ENCODE measurements at places on chromosomes 5 and 9.

- no peak for DNase-seq
Measured at GRCh38 chr5:138685193-138685745, 68.0 kb upstream of the CTNNA1 start.

DNA sequence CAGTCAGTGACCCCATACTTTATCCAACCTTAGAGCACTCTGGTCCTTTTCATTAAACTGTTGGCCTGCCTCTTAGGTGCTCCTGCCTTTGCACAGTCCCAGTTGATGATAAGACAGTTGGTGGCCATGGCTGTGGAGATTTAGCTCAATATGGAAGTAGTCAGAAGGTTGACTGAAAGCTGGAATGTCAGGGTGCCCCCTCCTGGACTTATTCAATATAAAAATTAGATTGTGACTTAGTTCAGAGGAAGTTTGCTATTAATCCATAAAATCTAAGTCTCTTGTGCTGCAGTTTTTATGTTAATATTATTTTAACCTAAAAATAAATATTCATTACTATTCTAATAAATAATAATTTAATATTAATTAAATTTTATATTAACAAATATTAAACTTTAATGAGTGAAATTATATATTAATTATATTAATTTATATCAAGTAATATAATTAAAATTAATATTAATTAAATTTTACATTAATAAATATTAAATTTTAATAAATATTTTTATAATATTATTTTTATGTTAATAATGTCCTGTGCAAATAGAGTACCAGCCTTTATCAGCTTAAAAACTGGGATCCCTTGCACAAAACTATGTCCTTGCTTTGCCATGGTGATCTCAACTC is 77.7 kb upstream of the ADAMTSL1 start:
- DNase-seq: no peak

DNA sequence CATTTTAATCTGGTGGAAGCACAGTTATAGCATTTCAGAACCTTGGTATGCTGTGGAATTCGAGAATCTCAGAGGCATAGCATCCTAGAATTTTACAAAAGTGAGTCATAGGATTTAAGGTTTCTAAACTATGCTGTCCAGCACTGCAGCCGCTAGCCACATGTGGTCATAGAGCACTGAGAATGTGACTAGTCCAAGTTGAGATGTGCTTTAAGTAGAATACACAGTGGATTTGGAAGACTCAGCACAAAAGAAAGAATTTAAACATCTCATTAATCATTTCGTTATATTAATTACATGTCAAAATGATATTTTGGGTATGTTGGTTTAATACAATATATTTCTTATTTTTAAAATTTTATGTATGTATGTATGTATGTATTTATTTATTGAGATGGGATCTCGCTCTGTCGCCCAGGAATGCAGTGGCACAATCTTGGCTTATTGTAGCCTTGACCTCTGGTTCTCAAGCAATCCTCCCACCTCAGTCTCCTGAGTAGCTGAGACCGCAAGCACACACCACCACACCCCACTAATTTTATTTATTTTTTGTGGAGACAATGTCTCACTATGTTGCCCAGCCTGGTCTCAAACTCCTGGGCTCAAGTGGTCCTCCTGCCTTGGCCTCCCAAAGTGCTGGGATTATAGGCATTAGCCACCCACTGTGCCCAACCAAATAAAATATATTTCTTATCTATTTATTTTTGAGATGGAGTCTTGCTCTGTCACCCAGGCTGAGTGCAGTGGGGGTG is 20.4 kb upstream of the RPS14 start:
- DNase-seq: no peak

GRCh38 chr9:122380293-122380692 is 9.5 kb downstream of the PTGS1 start:
- DNase-seq: no peak

DNA sequence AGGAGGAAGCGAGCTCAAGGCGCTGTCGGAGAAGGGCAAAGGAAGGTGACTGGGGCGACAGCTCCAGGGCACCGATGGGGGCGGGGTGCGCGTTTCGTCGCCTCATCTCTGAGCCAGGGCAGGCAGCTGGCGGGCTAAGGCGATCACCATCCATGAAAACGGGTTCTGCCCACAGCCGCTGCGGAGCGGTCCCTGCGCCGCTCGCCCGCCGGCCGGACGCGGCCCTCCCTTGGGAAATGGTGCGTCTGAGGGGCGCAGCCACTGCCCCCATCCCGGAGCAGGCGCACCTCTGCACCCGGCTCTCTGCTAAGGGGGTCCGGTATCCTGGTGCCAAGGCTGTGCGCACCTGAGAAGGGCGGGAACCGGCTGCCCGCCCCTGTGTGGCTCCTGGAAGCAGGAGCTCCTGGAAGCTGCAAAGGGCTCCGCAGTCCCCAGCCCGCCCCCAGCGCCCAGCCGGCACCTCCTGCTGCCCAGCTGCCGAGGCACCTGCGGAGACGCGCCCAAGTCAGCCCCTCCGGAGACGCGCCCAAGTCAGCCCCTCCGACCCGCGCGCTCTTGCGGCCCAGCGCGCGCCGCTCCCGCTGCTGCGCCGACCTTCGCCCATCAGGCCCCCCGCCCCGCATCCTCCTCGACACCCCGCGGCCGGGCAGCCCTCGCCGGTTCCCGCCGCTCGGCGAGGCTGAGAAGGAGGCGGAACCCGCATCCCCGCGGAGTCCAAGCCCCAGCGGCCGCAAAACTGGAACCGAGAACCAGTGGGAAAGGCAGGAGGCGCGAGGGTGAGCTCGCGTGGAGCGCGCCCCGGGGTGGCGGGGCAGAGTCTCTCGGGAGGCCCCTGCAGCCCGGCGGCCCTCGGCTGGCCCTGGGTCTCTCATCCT is 757 bp downstream of the ANKRD34B start:
- DNase-seq: no peak

DNA sequence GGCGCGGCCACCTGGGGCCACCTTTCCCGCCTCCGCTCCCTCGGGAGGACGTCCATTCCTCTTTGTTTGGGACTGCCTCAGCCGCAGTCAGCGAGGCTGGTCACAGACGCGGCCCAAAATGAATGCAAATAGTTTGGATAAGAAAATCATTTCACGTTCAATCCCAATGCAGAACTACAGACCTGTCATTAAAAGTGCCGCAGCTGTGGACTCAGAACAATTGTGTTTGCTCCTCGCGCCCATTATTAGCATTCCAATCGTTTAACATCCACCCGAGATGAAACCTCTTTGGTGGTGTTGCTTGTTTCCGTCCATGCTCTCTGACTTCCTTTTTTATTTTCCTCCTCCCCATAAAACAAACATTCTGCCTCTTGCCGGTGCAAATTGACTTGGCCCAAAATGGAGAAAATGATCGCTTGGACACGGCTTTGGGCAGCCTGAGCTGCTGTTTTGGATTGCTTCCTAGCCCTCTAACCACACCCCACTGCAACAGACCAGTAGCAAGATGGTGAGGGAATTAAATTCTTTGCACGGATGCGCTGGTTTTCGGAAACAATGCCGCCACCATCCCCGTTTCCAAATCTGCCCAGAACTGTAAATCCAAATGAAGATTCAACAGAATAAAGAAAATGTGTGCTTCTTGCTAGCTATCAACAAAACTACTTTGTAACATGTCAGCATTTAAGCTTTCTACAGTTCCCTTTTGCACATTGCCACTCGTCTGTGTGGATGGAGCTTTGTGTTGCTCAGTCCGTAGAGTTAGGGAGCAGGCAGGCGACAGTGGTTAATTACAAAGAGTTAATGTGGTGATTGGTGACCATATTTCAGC is 784 bp downstream of the NLN start:
- no peak for DNase-seq

DNA sequence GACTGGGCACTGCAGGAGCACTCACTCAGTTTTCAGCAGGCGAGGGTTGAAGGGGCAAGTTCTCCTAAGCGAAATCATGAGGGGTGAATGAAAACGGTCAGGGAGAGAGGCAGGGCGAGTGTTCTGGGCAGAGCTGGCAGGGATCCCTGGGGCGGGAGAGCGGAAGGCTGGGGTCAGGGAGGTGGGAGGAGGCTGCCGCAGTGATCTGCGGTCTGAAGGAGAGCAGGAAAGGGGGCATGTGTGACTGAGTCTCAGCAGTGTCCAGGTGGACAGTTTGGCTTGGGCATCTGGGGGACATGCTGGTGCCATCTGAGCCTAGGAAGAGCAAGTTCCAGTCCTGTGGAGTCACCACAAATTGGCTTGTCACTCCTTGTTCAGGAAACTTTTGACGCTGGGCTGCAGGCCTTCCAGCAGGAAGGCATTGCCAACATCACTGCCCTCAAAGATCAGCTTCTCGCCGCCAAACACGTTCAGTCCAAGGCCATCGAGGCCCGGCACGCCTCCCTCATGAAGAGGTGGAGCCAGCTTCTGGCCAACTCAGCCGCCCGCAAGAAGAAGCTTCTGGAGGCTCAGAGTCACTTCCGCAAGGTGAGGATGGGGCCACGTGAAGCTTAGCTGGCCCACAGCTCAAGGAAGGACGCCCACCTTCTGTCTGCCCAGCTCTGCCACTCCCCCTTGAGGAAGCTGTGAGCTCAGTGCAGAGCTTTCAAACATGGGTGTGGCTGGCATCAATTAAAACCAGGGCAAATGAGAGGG is 31.1 kb downstream of the DYNC2I2 start:
- DNase-seq: no peak

GRCh38 chr9:125532812-125533594 is 174.0 kb downstream of the MAPKAP1 start:
- DNase-seq: no peak

DNA sequence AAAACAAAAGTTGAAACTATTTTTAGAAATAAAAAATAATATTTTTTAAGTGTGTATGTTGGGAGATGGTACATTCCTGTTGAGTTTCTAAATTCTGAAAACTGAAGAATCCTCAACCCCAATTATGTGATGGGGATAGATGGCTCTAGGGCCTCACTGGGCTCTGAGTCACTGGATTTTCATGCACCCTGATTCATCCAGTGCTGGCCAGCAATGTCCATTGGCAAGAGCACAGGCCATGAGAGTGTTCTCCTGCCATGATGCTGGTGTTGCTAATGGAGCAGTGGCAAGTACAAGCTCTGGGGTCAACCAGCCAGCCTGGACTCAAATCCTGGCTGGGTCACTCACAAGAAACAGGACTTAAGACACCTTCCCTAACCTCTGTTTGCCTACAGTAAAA is 23.3 kb downstream of the SMIM23 start:
- no peak for DNase-seq

GRCh38 chr5:95937607-95938152 is 24.0 kb downstream of the ELL2 start:
- DNase-seq: no peak
